ENCODE measurements at places on chromosomes 3 and 15.

DNA sequence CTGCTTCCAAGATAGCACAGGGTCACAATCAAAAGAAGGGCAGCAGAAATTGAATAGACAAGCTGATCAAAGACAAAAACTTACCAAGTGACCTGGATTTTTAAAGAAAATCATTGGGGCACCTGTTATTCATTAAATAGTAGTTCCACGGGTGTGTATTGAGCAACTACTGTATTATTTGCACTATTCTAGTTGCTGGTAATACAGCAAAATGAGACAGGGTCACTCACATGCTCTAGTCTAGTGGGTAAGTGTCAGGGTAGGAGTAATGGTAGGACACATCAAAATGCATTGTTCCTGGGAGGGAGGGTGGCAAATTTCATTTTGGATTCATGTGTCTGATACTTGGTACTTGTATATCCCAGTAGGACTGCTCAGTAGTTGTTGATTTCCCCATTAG is 127.9 kb downstream of the SQOR start:
- DNase-seq, result no peak

- DNase-seq, result no peak
Measured at GRCh38 chr3:188259596-188259995, 105.6 kb downstream of the LPP start.

DNA sequence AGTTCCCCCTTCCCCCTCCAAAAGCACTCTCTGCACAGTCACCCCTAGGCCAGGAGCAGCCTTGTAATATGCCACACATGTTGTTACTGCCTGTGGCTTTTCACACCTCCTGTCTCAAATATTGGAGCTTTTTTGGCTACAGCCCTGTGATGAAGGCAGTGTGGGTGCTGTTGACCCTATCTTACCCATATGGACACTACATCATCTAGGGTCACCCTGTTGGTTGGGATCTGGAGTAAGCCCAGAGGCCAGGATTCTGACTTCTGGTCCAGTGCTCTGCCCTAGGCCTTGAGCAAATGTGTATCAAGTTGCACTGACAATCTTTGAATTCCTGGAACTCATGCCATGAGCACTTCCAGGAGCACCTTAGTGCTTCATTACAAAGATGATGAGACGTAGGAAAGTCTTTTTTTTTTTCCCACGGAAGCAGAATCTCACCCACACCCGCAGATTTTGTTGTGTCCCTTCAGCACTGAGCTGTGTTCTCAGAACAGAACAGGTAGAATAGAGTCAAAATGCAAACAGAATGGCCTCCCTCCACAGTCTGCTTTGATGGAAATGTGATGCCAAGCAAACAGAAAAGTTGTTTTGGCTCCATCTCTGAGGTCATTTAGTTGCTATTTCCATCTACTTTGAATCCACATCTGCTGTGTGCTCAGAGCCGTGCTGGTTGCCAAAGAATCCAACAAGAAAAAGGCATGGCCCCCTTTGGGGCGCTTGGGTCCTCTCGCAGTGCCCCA is 49.6 kb downstream of the SMAD3 start:
- DNase-seq, result no peak

DNA sequence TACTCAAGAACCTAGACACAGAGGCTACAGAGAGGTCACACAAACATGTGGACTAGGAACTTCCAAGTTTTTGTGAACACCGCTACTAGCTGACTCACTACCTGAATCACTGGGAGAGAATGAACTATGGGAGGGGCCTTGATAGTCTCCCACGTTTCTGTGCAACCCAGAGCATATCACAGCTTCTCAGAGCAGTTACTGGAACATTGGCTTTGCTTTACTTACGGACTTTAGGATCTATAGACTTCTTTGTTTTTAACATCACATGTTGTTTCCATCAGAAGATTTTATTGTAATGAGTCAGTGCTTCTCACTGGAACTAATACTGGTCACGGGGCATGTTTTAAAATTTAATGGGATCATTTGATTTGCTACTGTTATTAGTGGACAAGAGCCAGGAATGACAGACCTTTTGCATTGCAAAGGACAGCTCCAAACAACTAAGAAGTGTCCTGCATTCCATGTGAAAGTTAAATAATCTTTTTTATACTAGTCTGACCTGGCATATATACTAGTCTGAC is 35.6 kb downstream of the RTP4 start:
- DNase-seq, result peak; percentile 0

DNA sequence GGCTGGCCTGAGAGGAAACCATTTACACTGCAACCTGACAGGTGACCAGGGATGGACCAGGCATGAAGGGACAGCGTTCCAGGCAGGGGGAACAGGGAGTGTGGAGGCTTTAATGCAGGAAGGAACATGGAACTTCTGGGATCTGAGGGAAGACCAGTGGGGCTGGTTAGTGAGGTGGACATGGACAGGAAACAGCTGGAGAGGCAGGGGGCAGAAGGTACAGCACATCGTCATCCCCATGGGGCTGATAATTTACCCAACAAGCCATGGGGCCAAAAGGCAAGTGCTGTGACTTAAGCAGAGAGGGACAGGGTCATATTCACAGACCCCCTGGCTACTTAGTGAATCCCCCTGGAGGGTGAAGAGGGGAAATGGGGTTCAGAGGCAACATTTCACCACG is 77.0 kb upstream of the LARS2 start:
- no peak for DNase-seq

GRCh38 chr15:62935300-62936081 is 107.1 kb upstream of the TPM1 start:
- peak; percentile 36 for DNase-seq

- no peak for DNase-seq
Measured at GRCh38 chr15:42070976-42071350, 23.4 kb downstream of the PLA2G4D start.

DNA sequence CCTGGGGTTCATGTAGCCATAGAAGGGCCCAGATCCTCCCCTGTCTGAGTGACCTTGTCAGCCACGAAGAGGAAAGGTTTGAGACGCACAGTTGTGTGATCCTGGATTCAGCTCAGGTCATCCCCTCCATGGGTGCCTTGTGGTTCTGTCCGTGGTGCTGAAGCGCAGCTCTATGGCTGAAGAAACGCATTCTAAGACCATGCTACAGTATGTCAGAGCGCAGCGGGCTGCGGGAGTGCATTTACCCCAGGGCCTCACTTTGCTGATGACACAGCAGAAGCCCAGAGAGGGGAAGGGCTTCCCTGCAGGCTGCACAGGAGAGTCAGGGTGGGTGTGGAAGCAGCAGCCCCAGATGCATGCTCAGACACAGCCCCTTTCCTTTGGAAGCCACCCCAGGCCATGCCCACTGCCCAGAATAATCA is 68.8 kb upstream of the IQSEC1 start:
- peak; percentile 5 for DNase-seq

- DNase-seq, result no peak
Measured at GRCh38 chr3:67937498-67938118, 283.2 kb upstream of the SUCLG2 start.

GRCh38 chr3:20064796-20065564 is 24.7 kb downstream of the KAT2B start:
- no peak for DNase-seq

- no peak for DNase-seq
Measured at GRCh38 chr15:80949756-80950155, 39.9 kb downstream of the MESD start.

DNA sequence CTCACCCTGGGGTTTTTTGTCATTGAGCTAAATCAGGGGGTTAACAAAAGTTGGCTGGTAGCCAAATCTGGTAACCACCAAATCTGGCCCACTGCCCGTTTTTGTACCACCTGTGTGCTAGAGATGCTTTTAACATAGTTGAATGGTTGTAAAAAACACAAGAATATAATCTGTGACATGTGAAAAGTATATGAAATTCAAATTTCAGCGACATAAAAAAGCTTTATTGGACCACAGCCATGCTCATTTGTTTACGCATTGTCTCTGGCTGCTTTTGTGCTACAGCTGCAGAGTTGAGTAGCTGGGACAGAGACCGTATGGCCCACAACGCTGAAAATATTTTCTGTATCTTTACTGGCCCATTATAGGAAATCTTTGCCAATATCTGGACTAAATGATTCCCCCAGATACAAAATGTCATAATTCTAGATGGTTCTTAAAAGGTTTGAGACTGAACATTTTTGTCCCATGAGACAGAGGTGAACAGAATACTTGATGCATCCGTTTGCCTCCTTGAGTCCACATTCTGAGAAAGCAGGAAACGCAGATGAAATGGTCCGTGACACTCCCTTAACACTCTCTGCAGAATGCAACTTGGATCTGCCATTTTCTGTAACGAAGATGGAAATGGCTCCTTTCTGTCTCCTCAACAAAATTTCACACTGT is 120.9 kb upstream of the PDZRN3 start:
- no peak for DNase-seq

DNA sequence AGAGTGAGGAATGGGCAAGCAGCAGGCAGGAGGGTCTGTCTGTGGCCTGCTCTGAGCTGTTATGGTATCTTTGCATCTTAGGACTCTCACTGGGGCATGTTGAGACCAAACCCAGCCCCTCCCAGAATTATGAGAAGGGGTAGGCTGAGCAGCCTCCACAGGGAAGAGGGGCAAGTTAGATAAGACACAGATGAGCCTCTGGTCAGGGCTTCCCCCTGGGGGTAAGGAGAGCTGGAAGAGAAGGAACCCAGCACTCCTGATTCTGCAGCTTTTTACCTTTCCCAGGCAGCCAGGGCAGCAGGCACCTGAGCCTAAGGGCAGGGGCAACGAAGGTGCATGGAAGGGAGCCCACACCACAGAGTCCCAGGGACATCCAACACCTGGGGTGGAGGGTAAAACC is 19.3 kb downstream of the DUOX1 start:
- no peak for DNase-seq

GRCh38 chr3:197417441-197417840 is 119.0 kb upstream of the DLG1 start:
- no peak for DNase-seq

DNA sequence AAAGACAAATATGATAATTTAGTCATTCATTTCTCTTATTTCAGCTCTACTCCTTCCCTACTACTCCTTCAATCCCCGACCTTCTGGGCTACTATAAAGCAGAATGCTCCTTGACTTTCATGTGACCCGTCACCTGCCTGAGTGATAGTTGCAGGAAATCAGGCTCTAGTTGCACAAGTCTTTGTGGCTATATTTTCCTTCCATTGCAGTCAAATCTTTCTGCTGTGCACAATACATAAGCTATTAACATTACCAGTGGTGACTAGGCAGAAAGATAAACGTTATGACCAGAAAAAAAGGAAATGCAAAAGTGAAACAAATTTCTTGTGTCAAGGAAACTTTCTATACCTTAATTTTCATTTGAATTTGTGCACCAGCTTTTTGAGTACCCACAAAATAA is 2.3 kb downstream of the SUCNR1 start:
- DNase-seq, result peak; percentile 70

GRCh38 chr15:57353317-57353804 is 22.9 kb upstream of the CGNL1 start:
- no peak for DNase-seq

DNA sequence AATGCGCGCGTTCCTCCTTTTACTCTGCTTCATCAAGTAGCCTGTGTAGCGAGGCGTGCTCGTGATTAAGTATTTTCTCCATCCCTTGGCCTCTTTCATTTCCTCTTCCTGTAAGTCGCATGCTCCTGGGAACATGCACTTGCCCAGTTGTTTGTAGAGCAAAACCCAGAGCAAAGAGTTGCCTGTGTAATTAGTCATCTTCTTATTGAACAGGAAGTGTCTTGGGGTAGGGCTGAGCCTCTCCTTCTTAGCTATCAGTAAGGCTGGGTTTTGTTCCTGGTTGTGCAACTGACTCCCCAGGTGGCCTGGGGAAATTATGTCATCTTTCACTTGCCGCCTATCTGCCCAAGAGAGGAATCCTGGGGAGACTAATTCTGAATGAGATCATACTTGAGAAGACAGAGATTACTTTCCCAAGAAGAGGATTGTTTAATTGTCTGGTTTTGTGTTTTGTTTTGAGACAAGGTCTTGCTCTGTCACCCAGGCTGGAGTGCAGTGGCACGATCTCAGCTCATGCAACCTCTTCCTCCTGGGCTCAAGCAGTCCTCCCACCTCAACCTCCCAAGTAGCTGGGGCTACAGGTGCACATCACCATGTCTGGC is 14.9 kb downstream of the LIPH start:
- DNase-seq, result peak; percentile 80

GRCh38 chr15:101445562-101446517 is 43.7 kb downstream of the PCSK6 start:
- DNase-seq, result peak; percentile 88

DNA sequence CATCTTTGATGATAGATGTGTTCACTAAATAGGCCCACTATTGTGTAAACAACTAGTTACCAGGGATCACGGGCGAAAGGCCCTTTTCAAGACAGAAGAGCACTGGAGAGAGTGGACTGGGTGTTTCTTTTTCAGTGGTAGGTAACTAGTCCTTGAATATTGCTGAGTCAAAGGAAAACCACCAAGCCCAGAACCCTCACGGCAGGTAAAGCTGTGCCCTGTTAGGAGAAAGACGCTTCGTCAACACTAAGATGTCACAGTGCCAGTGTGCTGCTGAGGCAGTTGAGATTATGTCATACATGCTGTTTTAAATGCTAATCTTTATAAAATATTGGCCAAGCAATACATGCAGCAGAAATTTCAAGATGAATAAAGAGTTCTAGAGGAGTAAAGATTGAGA is 578.6 kb downstream of the PYDC2 start:
- no peak for DNase-seq

- no peak for DNase-seq
Measured at GRCh38 chr3:58963928-58964503, 85.8 kb downstream of the CFAP20DC start.

- DNase-seq, result no peak
Measured at GRCh38 chr3:135238871-135239614, 444.0 kb downstream of the EPHB1 start.

GRCh38 chr15:36982430-36982829 is 117.9 kb downstream of the MEIS2 start:
- DNase-seq, result no peak

GRCh38 chr15:55056500-55056899 is 140.2 kb downstream of the RSL24D1 start:
- DNase-seq, result no peak

DNA sequence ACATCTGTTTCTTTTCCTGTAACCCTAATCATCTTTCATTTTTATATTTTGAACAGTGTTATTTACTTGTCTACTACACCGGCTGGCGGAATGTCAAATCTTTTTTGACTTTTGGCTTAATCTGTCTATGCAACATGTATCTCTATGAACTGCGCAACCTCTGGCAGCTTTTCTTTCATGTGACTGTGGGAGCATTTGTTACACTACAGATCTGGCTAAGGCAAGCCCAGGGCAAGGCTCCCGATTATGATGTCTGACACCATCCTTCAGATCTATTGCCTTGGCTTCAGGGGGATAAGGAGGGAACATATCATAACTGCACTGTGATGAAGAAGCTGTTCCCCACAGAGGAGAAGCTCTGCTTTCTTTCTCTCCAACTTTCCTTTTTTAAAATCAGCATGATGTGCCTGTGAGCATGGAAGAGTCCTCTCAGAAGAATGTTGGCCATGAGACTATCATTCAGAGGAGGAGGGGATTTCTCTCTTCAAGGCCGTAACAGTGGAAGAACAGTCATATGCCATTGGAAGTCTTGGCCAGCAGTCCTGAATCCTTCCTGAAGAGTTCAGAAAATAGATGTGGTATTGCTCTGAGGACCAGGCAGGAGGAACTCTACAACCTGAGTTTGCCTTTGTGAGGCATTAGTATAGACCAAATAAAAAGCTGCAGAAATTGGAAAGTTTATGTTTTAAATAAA is 69.9 kb downstream of the SEC22A start:
- DNase-seq, result no peak
